ENCODE measurements at places on chromosomes 7 and 10.

DNA sequence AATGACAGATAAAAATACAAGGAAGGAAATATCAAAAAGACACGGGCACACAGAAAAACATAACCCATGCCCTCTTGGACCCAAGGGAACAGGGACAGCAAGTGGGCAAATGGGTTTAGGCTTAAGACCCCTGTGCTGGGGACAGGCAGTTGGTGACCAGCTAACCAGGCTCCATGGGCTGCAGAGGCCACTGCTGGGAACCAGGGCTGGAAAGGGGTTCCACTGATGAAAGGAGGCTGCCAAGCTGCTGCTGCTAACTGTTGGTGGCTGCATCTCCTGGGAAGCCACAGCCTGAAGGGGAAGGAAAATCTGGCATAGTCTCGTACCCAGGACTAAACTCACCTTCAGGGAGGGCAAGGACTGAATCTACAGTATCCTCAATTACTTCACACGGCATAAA, 579.2 kb upstream of the MGMT start:
- no peak for DNase-seq

DNA sequence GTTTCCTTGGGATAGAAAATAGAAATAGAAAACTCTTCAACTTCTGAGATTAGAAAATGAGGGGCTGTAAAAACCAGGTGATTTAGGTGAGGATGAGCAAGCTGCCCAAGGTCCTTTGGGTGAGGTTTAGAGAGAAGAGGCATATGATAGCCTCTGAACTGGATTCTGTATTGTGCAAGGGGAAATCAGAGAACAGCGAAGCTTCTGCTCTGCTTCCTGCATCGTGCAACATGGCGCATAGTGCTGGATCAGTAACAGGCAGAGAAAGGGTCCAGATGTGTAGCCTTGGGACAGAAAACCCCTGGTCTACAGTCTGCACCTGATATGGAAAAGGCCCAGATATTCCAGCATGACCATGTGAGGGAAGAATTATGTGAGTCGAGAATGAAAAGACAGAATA, 121.7 kb downstream of the MBL2 start:
- no peak for DNase-seq

DNA sequence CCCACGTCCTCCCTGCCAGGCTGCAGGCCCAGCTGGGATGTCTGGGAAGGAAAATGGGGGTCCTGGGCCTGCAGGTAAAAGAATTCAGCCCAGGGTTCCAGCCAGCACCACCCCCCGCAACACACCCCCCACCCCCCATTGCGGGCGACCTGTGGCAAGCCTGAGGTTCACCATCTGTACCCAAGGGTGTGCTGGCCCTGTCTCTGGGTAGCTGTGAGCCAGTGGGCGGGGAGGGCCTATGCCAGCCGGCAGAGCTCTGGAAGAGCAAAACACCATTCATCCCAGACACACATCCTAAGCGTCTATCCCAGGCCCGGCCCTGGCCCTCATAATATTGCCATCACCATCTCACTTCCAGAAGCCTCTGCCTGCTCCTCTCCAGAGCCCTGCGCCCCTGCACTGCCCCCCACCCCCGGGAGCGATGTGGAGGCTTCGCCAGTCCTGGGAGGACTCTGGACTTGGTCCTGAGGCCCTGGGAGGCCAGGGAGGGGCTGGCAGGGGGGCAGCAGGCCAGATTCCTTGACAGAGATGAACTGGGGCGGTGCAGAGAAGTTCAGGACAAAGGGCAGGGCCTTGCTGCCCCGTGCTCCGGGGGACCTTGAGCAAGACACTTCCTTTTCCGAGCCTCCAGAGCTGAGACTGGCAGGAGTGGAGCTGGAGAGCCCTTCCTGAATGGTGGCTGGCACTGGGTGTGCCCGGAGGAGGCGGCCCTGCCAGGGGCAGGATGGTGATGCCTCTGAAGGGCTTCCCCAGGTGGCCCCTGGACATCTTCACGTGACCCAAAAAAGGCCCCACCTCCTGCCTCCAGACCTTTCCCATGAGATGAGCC, 8.7 kb upstream of the TTYH3 start:
- no peak for DNase-seq

- no peak for DNase-seq
These were observed 52.9 kb downstream of the ELMO1 start for GRCh38 chr7:37395618-37396259.

DNA sequence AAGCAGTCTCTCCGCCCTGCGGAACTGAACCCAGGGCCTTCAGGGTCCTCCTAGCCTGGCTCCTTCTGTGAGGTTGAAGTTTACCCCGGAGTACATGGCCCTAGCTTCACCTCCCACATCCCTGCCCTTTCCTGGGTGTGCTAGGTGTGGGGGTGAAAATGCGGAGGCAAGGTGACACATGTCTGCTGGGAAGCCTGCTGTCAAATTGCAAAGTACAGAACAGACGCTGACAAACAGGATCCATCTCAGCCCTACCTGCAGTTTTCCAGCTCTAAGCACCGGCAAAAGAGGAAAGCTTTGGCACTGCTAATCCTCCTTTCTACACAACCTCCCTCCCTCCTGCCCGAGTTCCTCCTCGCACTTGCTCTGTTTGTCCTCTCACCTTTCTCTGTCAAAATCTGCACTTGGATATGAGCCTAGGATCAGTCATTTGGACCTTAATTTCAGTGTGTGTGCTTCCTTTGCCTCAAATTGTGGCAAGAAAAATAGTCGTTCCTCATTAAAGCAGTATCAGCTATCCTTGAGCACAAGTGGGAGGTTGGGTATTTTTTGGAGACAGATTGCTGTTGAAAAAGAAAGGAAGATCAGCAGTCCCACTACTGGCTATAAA, 14.4 kb upstream of the GPR15LG start:
- DNase-seq, result no peak
